ENCODE measurements at places on chromosomes 6 and 20.

DNA sequence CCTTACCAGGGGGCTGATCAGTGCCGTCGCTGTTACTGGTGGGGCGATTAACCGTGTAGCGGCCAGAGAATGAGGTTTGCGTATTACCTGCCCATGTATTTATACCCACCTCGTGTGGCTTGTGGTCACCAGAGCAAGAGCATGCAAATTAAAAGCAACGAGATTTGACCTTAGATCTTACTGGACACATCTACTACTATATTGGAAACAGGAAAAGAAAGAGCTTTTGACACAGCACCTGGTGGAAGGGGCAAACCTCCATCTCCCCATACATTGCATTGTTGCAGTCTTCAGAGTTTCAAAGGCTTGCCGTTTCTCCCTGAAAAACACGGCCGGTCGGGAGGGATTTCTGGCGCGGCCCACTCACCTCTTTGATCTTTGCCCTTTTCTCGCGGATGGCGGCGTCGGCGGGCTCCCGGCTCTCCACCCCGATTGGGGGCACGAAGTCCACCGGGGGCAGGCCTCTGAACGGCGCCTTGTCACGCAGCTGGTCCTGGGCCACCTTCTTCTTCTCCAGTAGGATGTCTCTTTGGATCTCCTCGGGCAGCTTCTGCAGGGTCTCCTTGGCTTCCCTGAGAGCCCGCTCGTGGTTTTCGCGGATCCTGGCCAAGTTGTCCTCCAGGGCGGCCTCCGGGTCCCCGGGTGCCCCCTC, 1.3 kb downstream of the MAN1A1 start:
- DNase-seq, result peak; percentile 39

- DNase-seq, result no peak
These were observed 95.9 kb upstream of the KCNQ5 start for GRCh38 chr6:72525821-72526510.

DNA sequence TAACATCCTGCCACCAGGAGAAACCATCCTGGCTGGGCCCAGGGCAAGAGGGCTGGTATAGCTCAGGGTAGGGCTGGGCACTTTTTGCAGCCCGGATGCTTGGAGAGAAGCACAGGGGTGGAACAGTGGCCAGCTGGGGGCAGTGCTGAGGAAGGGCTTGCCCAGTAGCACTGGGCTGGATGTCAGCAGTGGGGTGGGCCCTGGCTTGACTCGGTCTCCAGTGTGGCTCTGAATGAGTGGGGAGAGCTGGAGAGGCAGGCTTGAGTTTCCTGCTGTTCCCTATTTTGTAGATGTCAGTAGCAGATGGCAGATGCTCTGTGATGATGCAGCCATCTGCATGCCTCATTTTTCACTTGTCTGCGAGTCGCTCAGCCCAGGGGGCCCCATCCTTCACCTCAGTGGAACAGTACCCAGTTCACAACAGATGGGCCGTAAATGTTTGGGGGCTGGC, 56.3 kb upstream of the TULP1 start:
- peak; percentile 30 for DNase-seq

DNA sequence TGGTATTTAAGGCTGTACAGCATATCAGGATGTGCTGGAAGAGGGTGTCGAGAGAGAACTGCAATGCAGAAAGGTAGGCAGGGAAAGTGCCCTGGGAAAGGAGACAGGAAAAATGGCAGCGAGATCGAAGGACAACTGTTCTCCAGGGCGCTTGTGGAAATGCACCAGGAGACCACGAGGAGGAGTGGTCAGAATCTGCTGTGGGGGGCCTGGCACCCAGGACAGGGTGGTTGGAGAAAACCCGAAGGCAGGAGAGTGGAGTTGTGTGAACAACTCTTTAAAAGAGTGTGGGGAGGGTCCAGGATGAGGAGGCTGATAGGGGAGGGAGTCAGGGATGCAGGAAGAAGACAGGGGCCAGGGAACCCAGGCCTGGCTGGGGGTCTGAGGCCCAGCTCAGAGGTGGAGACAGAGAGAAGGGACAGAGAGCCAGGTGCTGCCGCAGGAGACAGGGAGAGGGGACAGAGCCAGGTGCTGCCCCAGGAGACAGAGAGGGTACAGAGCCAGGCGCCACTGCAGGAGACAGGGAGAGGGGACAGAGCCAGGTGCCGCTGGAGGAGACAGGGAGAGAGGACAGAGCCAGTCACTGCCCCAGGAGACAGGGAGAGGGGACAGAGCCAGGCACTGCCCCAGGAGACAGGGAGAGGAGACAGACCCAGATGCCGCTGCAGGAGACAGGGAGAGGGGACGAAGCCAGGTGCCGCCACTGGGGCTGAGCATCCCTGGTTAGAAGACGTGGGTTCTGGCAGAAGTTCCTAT, 9.3 kb downstream of the SLC22A1 start:
- no peak for DNase-seq

DNA sequence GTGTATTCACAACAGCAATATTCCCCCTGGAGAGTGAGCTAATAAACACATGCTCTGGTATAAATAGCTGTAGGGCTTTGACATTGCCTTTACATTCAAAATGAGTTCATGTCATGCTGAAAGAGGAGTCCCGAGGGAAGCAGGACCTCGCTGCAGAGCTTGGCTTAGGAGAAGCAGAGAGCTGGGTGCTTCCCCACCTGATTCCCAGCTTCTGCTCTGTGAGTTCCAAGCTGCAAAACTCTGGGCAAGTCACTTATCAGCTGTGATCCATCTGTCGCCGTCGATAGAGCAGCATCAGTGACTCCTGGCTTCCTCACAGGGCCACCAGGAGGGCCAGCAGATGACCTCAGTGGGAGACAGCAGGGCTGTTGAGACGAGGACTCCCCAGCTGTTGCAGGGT, 241.8 kb downstream of the ANKRD60 start:
- no peak for DNase-seq

DNA sequence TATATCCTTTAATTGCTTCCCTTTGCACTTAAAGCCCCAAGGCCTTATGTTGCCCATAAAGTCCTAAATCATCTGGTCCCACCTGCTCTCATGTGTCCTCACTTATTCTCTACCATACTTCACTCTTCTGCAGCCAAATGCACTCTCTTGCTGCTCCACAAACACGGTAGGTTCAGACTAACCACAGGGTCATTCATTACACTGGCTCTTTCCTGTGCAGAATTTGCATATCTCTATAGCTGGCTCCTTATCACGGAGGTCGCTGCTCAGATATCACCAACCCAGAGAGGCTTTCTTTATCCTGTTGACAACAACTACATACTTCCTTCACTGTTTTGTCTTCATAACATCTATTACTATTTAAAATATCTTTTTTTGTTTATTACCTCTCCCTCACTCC, 86.8 kb downstream of the MOXD1 start:
- DNase-seq, result no peak

DNA sequence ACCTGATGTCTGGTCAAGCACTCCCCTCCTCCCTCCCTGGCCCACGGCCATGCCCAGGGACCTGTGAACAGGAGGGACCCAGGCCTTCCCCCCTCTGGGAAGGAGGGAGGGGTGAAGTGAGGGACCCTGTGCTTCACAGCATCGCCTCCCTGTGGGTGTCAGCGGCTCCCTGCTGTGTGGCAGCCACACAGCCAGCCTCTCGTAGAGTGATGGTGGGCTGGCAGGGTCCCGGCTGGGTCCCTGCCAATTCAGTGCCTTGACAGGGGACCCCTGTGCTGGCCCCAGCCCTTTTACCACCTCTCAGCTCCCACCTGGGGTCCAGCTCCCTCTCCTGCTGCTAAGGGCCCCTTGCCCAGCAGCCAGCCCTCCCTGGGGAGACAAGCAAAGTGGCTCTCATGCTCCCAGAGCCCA, 31.3 kb upstream of the GRM4 start:
- DNase-seq, result no peak

DNA sequence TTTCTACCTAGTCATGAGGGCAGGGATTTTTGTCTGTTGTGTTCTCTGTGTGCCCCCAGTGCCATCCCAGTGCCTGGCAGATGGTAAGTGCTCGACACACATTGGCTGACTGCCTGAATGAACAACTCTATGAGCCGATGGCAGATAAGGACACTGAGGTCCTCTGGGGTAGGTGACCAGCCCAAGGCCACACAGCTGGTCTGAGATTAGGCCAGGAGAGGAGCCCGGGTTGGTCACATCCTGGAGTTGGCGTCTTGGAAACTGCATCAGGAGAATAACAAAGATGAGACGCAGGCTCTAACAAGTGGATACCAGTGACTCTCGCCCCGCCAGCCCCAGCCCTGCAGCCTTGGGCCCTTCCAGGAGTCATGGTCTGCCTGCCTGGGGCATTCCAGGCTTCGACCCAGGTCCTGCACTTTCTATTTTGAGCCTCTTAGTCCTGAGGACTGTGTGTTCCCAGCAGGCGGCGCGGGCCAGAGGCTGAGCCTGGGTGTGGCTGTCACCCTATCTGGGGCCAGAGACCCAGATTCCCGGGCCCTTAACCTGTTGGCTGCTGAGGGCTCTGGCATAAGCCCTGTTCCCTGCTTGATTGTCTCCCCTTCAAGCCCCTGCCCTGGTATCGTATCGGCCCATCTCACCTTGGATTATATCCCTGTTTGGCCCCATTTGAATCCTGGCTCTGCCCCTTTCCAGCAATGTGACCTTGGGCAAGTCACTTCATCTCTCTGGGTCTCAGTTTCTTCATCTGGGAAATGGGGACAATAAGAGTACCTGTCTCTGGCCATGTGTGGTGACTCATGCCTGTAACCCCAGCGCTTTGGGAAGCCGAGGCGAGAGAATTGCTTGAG, 88.3 kb downstream of the CEBPB start:
- DNase-seq, result no peak

GRCh38 chr6:112485120-112485826, 138.1 kb downstream of the RFPL4B start:
- DNase-seq, result no peak

- no peak for DNase-seq
These were observed 4.6 kb downstream of the NPBWR2 start for GRCh38 chr20:64102647-64103354.

DNA sequence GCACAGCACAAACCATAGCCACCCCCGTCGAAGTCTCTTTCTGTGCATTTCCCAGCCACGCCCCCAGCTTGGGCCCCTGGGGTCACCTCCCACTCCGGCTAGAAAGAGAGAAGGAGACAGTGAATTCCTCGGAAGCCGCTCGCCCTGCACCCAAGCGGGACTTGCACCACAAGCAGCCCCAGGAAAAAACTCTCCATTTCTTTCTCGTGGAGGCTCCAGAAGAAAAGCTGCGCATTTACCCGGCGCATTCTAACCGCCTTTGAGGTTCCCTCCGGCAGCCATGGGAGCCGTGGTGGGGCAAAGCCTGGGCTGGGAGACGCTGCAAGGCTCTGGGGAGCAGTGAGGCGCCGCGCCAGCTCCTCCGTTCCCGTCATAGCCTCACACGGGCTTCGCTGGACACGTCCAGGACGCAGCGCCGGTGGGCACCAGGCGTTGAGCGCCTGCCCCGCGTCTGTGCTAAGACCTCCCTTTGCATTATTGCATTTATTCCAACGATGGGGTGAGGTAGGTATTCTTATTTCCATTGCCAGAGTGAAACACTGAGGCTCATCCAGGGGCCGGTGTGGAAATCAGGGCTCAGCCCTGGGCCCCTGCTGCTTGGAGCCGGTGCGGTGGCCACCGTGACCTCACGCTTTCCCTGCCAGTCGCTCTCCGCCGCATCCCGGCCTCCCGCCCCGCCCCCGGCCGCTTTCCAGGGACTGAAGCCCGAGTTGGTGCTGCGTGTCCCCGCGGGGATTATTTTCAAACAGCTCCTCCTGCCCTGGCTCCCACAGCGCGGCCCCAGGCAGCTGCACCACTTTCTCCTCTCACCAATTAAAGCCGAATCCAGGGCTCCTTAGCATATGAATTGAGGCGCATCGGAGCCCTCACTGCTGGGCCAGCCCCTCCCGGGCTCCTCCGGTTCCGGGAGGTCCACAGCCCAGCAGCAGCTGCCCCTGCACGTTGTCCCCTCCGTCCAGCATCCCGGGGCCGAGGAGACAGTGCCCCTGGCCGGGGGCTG, 148.3 kb upstream of the AFDN start:
- DNase-seq, result no peak

DNA sequence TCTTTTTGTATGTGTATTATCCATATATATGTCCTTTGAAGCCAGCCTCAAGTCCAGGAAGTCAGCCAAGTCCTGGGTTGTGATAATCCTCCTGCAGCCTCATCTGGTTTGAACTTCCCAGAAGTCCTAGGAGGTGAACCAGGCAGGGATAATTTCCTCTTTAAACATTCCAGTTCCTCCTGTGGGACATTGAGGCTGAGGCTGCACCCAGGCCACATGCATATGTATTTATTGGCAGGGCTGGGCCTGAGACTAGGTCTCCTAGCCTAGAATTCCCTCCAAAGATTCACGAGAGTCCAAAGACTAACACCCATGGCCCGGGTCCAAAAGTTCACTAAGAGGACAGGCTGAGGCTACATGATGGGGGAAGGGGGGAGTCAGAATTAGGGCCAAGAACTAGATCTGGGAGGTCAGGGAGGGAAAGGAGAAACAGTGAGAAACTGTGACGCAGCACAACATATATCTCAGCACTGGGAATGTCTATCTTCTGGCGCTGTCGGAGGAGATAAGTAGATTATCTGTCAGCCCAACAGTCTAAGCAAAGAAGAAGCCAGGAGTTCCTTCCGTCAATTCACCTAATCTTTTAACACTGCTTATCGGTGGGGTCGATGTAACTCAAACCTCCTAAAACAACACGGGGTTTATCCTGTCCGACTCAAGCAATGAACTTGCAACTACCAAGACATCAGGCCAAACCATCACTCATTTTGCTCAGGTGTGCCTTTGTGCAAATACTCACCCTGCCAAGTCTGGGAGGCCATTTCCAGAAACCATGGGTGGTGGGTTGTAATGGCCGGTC, 43.3 kb downstream of the SNX5 start:
- no peak for DNase-seq

DNA sequence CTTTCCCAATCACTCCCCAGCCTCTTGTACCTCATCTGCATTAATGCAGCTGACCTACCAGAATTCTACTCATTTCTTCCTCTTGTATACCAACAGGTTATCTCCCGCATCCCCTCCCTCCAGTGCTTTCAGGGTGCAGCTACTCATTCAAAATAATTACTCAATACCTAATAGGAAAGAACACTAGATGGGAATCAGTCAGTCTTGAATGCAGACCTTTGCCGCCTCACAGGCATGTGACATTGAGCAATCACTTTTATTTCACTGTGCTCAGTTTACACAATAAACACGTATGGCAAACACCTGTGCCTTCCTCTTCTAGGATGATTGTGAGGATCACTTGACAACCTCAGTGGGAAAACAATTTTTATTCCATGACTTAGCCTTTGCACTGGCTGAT, 13.3 kb downstream of the ZSCAN31 start:
- no peak for DNase-seq

- DNase-seq, result no peak
These were observed 186.9 kb upstream of the SLC24A3 start for GRCh38 chr20:19025430-19026120.

- no peak for DNase-seq
These were observed 44.6 kb upstream of the SH3BGRL2 start for GRCh38 chr6:79586548-79586947.

All from stimulated activated CD4-positive, alpha-beta T cell treated with anti-CD3 and anti-CD28 coated beads, Interleukin-4, amount 100 ng/mL, for 1 hour (primary cell).